Neural progenitor cell (in vitro differentiated cells): ENCODE measurements at places on chromosomes 3 and 15.
A peak's percentile ranks its signal among the peaks of the same experiment; 100 is the strongest.

DNA sequence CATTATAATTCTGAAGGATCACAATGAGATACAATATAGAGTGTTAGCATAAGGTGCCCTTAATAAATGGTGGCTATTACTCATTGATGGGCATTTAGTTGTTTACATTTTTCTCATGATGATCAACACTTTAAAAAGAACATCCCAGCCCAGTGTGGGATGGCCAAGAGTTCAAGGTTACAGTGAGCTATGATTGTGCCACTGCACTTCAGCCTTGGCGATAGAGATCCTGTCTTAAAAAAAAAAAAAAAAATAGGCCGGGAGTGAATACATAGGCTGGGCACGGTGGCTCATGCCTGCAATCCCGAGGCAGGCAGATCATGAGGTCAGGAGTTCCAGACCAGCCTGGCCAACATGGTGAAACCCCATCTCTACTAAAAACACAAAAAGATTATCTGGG lies 1.6 kb upstream of the FXR1 start:
- no peak for DNase-seq

DNA sequence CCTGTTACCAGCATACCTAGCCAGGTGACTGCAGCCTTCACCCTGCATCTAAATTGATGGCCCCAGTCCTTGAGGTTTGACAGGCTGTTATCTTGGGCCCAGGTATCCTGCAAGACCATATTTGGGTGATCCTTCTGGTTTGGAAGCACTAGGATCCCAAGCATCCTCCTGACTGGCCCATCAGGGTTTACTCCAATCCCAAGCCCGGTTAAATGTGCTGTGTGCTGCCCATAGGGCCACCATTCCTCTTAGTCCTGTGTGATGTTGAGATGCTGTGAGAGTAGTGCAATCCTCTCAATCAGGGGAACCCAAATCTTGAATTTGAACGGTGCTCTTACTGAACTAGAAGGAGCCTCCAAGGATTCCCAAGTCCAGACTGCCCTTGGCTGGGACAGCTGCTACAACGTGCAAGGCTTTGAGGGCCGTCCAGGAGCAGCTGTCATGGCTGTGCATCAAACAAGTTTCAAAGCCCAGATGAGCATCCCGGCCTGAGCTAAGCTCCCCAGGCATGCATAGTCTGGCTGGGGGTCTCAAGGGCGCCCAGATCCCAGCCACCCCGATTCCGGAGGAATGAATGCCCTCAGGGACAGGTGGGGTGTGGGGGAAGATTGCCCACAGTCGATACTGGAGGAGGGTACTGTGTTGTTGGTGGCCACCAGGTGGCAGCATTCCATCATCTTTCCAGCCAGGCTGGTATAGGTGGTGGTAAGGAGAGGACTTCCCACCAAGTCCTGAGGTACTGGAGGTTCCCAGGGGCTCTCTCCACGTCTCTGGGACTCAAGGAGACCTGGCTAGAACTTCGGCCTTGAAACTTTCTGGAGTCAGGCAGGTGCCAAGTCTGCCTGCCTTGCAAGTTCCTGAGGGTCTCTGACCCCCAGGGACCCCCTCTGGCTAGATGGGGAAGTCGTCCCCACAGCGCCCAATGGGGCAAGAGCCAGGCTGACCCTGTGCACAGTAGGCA lies 32.6 kb downstream of the RBM5 start:
- DNase-seq, result peak; percentile 85

DNA sequence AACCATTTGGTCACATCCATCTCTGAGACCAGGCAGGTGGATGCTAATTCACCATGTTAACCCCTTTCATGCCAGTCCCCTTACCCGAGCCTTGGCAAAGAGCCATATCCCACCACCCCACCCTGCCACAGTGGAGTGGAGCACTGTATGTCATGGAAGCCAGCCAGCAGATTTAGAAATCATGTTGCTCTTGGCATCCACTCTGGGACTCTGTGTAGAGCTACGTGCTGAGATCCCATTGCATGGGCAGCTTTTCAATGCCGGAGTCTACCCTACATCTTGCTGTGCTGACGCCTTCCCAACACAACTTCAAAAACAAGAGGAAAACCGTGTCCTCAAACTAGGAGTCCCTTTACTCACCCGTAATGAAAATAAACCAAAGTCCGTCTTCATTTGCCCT lies 131.0 kb downstream of the NTRK3 start:
- DNase-seq, result no peak

- no peak for DNase-seq
Measured at GRCh38 chr3:137906985-137907649, 102.8 kb upstream of the CLDN18 start.

- DNase-seq, result no peak
Measured at GRCh38 chr3:102460579-102460978, 25.8 kb downstream of the ZPLD1 start.
